ENCODE measurements at places on chromosomes 7 and 10. TPM values are rescaled to one million over a fixed set of nuclear protein-coding genes. Genes with fewer than 3 reads are reported as not detected.

GRCh38 chr7:19442016-19442785 lies 266.6 kb downstream of the POLR1F start:
- DNase-seq, result no peak

DNA sequence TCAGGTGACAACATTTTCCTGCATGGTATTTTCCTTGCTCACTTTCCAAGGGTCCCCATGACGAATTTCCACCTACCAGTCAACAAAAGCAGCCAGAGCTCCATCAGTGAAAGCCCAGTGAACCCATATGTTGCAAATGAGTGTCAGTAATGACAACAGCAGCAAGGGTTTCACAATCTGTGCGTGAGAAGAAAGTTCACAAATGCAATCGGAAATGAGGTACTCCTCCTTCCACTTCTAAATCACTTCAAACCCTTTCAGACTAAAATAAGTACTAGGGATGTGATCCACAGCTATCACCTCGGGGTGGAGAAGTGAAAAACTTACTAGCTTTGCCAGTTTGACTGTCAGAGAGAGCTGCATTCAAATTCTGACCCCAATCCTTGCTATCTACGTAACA lies 55.6 kb upstream of the BET1 start:
- DNase-seq, result no peak

DNA sequence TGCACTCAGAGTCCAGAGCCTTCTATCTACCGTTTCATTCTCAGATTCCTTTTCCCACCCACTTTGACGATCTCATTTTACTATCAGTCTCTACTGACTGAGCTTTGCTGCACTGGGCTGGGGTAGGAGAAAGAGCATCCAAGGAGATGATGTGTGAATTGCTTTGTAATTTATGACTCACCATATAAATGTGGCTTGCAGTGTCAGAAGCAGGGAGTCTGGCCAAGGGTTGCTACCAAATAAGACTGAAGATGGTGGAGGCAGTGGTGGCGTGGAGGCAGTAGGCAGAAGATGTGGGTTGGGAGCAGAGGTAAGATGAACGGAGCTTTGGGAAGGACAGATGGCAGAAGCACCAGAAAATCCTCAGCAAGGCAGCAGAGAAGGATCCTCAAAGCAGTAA lies 73.3 kb upstream of the AGK start:
- DNase-seq, result no peak

DNA sequence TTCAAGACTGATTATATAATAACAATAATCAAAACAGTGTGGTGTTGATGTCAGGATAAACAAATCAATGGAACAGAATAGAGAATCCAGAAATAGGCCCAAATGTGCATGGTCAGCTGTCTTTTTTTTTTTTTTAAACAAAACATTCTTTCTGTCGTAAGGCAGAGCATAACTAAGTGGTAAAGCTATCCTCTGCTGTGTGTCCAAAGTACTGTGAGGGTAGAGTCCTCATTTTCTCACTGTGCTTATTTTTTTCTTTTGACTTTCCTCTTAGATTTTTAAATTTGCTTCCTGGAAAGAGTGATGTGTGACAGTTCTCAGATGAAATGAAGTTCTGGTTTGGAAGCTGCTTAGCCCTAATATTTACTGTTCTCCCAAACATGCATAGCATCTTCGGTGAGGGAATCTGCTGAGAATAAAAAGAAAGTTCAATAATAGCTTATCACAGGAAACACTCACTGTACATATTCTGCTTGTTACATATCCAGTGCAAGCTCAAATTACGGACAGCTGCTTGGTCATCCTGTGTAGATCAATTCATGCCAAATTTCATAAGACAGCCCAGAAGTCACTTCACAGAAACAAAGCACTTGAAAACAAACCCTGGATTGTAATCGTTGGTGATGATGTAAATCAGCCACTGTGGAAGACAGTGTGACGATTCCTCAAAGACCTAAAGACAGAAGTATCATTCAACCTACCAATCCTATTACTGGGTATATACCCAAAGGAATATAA lies 423.9 kb downstream of the NEBL start:
- peak; percentile 34 for DNase-seq

The GPRIN2 gene
- 9.7 TPM for polyA plus RNA-seq

Measured in right lung (tissue), 10 donors.